ENCODE measurements at places on chromosomes 1 and 21. TPM values are rescaled to one million over a fixed set of nuclear protein-coding genes. Genes with fewer than 3 reads are reported as not detected.

ACTA1 gene
- 2.3 TPM for total RNA-seq

CCDC30 gene
- total RNA-seq = 4.9 TPM

- DNase-seq = no peak
Observed at GRCh38 chr1:169892176-169892926, 1.3 kb downstream of the SCYL3 start.

INKA2 gene
- total RNA-seq = 7.3 TPM

ERICH3 gene
- total RNA-seq = not detected

DNA sequence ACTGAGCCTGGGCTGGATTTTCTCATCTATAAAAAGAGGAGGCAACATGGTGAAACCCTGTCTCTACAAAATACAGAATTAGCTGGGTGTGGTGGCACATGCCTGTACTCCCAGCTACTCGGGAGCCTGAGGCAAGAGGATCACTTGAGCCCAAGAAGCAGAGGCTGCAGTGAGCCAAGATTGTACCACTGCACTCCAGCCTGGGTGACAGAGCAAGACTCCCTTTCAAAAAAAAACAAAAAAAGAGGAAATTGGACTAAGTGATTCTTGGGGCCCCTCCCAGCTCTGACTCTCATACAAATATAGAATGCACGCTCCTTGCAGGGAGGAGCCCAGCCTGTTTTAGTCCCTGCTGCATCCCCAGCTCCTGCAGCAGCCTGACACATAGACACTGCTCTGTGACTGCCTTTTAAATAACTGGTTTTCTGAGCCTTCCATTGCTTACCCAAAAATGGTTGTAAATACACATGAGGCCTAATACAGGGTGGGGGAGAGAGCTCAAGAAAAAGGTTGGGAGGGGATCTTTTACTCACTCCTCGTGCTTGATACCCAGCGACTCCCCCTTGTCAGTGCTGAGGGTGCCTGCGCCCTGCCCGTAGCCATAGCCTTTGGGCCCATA, 17.2 kb downstream of the CSRP1 start:
- no peak for DNase-seq

DNA sequence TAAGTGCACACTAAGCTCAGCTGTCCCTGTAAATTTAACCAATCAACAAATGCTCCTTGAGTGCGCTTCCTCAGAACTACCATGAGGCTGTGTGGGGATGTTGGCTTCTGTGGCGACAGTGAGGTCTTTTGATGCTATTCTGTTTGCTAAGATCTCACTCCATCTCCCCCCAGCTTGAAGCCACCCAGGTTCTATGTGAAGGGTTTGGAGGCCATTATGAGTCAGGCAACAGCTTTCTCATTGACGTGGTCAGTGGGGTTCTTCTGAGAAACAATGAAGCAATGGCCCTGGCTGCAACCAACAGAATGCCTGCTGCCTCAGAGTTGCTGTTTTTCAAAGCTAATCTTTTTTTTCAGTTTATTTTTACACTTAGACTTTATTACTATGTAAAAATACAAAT, 205.5 kb downstream of the PTBP2 start:
- DNase-seq = no peak

BEND5 gene
- 9.5 TPM for total RNA-seq

DNA sequence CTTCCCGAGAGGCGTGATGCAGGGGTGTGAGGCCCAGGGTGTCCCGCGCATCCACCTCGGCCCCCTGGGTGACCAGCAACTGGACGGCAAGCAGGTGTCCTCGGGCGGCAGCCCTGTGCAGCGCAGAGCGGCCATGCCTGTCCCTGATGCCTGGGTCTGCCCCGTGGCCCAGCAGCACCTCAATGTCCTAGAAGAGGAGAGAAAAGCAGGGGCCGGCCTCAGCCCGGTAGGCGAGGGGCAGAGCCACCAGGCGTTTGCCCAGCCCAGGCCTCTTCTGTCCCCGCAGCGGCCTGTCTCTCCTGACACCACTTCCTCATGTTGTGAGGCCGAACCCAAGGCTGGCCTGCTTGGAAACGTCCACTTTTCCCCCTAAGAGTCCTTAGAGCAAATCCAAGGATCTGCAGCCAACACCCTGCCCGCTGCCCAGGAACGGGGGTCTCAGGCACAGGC, 1.7 kb downstream of the ANKRD65 start:
- DNase-seq = no peak

TRIM46 gene
- 2.7 TPM for total RNA-seq

ILDR2 gene
- total RNA-seq = 0.85 TPM

NCSTN gene
- 49.4 TPM for total RNA-seq

DNA sequence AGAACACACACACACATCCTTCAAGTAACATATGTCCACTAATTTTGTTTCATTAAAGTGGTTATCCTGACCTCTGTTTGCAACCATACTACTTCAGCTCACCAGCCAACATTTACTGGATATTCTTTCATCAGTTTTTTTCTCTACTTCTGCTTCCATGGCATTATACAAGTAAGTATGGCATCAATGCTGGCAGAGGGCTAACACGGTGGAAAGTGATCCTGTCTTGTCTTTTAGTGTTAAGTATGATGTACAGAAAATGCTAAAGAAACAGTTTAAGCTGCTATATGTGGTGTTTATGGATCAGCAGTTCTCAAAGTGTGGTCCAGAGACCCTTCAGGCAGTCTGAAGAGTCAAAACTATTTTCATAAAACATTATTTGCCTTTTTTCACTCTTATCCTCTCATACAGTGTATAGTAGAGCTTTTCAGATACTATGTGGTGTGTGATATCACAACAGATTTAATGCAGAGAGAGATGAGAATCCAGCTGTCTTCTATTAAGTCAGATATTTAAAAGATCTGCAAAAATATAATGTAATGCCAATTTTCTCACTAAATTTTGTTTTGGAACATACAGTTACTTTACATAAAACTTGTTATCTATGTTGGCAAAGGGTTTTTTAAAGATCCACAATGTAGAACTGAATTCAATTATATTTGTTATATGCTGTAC, 46.6 kb downstream of the FOXJ3 start:
- DNase-seq = no peak

DNA sequence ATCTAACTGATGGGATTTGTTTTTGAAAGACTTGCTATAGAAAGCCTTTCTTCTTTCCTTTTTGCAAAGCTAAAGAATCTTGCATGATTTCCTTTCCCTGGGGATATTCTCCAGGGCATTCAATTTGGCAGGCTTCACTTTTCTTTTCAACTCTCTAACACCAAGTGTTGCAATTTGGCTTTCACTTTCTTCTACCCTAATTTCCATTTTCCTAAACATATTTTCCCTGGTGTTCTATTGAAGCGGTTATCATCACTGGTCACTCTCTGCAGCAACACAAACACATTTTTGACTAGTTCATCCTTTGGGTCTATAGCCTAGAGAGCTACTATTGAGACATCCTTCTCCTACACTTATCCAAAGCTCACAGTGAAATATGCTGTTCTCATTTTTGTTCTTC, 424.5 kb downstream of the NEGR1 start:
- no peak for DNase-seq

LENEP gene
- not detected for total RNA-seq

AMY2B gene
- 17.1 TPM for total RNA-seq

All from thoracic aorta (tissue), 2 donors.